ENCODE measurements at places on chromosomes 7 and 10.

DNA sequence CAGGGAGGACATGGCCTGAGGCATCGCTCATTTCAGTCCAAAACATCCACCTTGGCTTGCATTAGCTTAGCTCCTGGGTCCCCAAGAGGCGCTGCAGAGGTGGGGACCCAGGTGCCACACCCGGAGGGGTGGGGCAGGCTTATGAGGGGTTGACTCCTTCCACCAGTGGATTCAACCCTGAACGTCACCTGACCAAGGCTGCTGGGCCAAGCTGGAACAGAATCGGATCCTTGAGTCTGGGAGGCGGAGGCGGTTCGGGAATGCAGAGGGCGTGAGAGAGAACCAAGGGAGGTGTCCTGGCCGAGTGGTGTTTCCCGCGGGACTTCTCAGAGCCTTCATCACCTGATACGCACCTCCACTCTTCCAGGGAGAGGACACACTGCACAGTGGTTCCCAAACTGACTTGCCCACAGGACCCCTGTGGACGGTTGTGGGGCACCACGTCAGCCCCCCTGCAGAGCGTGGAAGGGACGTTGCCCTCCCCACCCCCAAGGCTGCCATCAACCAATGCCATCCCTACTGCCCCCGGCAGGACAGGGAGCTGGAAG, 4.5 kb upstream of the MICALL2 start:
- no peak for DNase-seq

- DNase-seq: no peak
Observed at GRCh38 chr7:141483044-141483443, 68.2 kb upstream of the AGK start.

- no peak for DNase-seq
Observed at GRCh38 chr7:107902381-107902780, 11.4 kb downstream of the DLD start.

GRCh38 chr10:126218174-126218573, 170.1 kb downstream of the ADAM12 start:
- DNase-seq: no peak

DNA sequence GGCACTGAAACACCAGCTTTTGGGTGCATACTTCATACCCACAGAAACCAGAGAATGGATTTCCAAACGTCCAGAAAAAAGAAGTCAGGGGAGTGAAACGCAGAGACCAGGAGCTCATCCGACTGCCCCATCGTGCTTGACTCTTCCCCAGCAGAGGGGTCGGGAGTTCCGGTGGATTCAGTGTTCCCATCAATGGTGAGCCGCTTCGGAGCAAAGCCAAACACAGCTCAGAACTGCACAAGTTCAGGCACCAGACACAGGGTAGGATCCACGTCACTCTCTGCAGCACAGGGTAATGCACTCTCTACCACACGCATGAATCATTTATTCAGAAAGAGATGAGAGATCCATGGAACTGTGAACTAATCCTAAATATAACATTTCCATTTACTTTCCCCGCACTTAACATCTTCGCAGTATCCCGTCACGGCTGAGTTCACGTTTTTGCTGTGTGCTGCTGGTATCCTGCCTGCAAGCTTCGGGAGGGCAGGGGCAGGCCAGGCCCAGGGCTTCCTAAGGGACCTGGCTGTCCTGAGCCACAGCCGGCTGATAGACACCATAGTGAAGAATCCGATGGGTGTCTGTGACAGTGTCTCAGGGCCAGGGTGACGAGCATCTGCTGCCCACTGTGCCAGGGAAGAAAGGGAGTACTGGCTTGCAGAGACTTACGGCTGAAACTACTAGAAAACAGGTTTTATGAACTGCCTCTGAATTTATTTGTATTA, 545.3 kb downstream of the PTPRN2 start:
- no peak for DNase-seq

- DNase-seq: no peak
Observed at GRCh38 chr7:138895679-138896078, 85.5 kb downstream of the KIAA1549 start.

GRCh38 chr7:158616050-158616449, 28.4 kb upstream of the PTPRN2 start:
- DNase-seq: no peak

DNA sequence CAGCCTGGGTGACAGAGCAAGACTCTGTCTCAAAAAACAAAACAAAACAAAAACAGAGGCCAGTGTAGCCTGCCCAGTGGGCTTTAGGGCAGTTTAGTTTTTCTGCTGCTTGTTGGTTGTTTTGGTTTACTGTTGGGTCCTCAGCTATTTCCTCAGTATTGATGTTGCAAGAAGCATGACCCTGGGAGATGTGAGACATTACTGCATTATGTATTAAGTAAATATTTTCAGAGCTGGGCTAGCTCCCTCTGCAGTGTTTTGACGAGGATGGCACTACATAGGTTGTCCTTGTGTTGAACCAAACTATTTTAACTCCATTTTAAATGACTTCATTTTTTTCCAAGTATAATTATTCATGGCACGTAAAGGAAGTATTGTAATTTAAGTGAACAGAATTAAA, 4.8 kb downstream of the AKAP9 start:
- no peak for DNase-seq

DNA sequence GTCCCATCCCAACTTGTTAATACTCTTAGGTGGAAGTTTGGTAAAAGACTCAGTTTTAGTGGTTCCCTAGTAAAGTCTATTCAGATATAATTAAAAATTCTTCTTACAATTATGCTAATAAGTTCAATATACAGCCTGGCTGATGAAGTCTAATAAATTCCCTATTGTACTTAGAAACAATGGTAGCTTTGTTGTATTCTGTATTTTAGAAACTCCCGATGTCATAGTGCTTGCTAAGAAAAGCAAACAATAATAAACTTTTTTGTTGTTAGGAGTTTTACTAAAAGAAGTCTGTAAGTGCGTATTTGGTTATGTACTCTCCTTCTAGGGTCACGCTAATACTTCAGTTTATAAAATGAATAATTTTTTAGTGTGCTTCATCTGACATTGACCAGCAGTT, 206.8 kb downstream of the VTI1A start:
- DNase-seq: no peak

DNA sequence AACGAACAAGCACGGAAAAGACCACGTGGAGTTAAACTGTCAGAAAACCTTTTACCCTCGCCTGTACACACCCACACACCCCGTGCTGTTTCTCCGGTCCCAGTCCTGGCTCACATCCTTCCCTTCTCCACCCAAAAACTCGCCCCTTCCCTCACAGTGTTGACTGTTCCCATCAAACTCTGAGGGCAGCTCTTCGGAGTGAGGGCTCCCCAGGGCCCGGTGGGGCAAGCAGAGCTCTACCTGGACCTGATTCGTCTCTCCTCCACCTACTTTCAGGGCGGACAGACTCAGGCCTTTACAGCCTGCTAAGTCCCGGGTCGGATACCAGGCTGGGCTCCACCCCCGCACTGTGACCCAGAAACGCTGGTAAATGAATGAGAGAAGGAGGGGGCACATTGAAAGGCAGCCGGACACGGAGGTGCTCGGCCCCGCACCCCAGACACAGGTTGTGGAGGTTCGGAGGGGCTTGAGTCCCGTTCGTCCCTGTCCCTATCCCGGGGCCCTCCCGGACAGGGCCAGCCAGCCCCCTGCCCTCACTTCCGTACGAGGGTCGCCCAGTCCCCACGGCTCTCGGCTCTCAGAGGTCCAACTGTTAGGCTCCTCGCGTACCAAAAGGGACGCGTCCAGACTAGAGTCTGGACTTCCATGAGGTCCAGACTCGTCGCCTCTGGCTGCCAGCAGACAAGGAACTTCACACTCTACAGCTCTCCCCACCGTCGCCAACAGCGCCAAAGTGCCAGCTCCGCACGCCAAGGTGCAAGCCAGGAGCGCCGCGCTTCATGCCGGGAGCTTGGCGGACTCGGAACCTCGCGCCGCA, 31.7 kb upstream of the ASL start:
- DNase-seq: peak; percentile 16

DNA sequence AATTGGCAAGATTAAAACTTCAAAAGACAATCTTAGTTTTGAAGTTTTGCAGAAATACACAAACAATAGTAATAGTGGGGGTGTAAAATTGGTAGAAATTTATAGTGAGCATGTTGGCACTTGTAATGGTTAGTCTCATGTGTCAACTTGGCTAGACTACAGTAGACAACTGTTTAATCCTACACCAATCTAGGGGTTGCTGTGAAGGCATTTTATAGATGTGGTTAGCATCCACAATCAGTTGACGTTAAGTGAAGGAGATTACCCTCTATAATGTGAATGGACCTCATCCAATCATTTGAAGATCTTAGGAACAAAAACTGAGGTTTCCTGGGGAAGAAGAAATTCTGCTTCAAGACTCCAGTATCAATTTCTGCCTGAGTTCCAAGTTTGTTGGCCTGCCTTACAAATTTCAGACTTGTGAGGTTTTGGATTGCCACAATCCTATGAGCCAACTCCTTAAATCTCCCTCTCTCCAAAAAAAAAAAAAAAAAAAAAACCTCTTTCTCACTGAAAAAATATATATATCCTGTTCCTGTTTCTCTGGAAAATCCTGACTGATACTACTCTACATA, 531.6 kb upstream of the IGFBP3 start:
- DNase-seq: no peak

DNA sequence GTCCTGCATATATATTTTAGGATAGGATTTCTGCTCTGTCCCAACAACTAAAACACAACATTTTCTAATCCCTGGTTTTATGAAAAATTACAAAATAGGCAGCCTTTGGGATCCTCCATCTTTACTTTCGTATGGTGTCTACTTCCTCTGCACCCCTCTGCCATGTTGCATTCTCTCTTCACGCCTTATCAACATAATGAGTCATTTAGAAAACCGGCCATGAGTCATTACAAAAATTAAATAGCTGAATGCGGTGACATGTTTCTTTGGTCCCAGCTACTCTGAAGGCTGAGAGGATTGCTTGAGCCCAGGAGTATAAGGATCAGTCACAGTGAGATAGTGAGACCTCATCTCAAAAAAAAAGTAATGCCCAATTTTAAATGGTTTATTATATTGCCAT, 148.1 kb upstream of the CELF2 start:
- DNase-seq: no peak

DNA sequence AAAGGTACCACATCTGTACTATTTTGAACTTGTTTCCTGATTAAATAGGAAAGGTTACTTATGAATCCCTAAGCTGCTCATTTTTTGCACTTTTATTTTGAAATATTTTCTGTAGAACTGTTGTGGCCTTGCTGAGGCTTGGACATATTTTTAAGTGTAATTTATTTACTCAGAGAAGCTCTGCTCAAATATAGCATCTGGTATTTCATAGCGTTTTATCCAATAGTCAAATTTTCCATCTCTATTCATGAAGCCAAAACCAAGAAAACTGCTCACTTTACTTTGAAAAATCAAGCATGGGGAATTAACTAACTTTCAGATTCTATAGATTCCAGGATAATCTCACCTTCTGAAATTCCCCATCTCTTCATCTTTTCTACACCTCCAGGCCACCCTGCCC, 6.6 kb upstream of the FAM3C start:
- DNase-seq: no peak

DNA sequence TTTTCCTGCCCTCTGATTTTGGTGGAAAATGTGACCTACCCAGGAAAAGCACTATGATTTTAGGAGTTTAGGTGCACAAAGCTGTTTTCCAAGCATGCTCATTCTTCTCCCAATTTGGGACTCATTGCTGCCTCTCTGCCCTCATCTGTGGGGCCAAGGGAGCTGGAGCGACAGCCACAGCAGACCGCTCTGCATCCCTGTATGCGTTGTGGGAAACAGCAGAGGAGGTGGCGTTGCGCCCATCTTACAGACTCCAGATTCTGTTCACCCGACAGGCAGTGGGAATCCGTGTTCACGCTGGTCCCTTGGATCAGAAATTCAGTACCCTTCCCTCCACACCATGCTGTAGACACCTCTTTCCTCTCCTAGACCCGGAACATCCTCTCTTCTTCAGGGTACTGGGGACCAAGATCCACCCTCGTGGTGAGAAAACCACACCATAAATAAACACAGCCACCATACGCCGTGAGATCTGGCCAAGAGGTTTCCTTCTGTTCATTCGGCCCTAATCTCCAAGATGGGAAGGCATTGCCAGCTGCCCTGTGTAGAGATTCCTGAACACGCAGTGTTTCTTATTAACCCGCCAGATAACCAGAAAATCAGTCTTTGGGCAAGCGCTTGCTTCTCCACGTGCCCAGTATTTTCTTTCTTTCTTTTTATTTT, 87.9 kb downstream of the CUX1 start:
- no peak for DNase-seq

DNA sequence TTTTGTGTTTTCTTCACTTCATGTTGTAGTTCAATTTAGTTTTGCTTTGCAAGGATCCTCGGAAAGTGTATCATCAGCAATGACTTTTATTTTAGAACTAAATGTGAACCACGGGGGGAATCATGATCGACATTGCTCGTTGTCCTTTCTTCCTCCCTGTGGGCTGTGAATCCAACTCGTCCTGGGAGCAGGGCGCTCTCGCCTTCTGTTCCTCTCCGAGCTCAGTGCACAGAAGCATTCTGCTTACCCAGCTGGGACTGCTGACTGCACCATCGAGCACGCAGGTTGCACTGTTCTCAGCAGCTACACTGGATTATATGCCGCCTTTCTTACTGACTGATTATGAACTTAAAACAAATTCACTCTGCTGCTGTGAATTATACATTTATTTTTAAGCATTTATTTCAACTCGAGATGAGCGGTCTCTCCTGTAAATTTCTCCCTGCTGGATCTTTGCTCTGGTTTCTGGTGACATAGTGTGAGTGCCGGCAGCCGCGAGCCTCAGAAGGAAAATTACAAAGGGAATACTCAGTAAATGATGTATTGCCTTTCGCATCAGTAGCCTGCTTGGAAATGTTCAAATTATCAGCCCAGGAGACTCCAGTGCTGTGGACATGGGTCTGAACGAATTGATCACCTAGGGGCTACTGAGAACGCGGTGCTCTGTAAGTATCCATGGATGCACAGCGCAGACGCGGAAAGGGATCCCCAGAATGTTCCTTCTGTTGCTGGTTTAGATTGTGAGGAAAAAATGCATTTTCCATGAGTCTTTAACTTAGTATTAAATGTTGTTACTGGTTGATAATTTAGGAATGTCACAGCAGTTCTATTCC, 92.6 kb downstream of the PTPRE start:
- DNase-seq: no peak

- DNase-seq: no peak
Observed at GRCh38 chr7:47827351-47827756, 120.9 kb downstream of the PKD1L1 start.

DNA sequence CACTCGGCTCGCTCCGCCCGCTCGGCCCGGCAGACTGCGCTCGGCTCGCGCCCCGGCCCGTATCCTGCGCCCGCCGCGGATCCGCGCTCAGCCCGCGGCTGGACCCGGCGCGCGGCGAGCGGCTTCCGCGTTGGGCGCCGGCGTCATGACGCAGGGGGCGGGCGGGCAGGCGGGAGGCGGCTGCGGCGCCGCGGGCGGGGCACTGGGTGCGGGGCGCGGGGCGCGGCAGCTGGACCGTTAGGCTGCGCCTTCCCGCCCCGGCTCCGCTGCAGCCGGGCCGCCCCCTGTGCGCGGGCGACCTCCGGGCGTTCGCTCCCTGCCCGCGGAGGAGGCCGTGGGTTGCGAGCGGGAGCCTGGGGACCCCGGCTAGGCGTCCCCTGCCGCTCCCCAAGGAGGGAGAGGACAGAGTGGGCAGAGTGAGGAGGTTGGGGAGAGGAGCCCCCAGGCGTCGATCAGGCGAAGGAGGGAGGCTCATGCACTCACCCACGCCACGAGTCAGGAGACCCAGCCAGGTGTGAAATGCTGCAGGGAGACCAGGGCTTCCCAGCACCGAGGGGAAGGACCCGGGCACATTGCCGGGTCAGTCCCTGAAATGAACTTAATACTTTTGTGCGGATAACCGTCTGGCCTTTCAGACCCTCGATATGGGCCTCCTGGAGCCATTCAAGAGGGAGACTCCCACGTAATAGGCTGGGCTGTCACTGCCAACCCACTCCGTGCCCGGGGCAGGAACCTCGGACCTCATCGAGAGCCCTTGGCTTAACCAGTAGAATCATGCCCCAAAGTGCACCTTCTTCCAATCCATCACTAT, at the start of gene PIP4K2A:
PIP4K2A (minus strand) TSS at position 100 of the 811 bp plus-strand sequence. CDS start 252 bp downstream, outside the sequence.
- DNase-seq: peak; percentile 84
